RKO (cell line): ENCODE measurements at places on chromosomes 13 and 19.

DNA sequence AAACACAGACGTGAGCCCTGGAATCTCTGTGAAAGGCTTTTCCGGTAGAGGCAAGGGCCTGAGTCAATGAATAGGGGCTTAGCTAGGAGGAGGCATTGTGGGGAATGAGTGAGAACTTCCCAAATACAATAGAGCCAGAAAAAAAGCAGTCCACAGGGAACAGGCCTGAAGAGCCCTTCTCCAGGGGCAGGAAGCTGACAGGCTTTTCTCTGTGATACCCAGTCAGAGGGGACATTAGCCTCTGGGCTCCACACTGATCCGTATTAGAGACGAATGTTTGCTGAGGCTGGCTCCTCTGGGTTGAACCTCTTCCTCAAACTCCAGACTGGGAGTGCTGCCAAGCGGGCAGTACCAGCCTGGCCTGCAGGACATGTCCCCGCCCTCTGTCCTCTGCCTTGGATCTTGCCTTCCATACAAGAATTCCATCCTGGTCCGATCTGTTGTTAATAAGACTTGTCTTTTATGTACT lies 2.3 kb downstream of the DHRS12 start:
- DNase-seq, result no peak

- DNase-seq, result no peak
Measured at GRCh38 chr19:29323021-29323430, 110.1 kb upstream of the UQCRFS1 start.

DNA sequence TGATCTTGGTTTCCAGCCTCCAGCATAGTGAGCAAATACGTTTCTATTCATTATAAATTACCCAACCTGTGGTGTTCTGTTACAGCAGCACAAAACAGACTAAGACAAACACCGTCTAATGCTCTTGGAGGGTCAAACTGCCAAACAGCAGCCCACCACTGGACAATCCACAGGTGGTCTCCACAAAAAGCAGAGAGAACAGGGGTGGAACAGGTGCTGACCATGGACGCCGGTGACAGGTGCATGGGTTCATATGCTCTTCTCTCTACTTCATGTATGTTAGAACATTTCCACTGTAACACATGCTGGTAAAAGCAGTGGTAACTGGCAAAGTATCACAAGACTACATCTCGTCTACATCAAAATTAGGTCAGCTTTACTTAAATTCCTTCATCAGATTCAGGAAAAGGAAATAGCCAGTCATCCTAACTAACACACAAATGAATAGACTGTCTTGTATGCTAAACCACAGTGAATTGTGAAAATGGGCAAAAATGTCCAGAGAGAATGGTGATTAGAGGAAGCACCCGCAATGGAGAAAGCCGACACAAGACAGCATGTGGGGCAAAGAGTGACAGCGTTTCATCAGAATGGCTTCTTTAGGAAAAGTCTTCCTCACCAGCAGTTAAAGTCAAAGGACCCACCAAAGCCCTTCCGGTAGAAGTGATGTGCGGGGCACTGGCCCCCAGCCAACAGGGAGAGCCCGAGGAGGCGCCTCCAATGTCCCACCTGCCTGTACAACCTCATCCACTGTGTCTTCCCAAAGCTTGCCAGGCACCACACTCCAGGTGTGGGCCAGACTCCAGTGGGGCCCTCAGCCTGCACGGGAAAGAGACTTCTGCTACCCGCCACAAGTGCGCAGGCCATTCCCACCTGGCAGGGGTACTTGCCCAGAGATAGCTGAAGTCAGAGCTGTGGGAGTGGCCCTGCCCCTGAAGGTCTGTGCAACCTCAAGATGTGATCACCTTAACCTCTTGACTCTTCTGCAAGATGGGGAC lies 6.5 kb downstream of the CARS2 start:
- DNase-seq, result no peak

- DNase-seq, result no peak
Measured at GRCh38 chr13:21060338-21061028, 903 bp downstream of the LATS2 start.

- no peak for DNase-seq
Measured at GRCh38 chr13:20136781-20137703, 23.8 kb downstream of the GJA3 start.

GRCh38 chr19:46134527-46134926 lies 10.0 kb upstream of the IGFL3 start:
- DNase-seq, result no peak

DNA sequence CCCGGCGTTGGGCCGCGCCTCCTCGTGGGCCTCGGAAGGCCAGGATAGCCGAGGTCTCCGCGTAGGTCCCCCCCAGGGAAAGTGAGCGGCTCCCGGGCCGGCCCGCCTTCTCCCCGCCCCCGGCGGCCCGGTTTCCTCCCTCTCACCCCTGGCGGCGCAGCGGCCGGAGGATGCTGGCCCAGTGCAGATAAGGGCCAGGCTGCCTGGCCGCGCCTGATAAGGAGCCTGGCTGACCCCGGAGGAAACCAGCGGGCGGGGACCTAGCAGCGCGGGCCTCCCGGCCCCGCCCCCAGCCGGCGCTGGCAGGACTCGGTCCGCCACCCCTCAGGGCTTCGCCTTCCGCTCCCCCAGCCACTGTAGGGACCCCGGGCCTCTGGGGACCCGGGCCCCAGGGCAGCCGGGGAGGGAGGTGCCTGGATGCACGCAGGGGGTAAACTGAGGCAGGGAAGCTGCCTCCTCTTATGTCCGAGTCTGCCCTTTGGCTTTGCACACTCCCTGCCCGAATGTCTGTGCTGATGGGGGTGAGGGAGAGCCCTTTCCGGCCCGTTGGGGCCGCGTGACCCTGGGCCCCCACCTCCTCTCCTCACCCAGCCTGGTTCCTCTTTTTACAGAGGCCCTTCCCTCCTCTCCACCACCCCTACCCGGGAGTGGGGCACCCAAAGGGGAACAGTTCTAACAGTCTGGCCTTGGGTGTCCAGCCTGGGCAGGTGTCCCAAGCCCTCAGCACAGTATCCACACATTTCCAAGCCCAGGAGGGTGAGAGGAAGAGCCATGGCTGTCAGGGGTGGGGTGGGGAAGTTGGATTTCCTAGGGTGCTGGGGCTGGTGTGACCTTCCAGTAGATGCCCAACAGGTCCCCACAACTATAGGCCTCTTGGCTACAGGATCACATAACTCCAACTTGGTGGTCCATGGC lies at the start of gene LYL1:
TSS of gene LYL1 (minus strand) at position 193 of the 915 bp plus-strand sequence. CDS start 1,687 bp downstream, outside the sequence.
- no peak for DNase-seq

DNA sequence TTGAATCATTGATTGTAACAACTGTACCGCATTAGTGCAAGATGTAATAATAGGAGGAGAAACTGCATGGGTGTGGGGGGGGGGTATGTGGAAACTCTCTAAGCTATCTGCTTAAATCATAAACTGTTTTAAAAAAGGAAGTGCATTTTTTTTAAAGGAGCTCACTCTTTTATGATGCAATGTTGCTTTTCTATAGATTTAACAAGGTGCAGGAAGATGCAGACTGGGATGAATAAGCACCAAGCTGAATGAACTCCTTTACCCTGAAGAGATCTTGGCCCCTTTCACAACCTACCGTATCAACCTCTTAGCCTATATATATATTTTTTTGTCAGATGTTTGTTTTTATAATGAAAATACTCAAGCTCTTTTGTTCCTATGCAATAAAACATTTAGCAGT lies 95.9 kb downstream of the AKAP11 start:
- DNase-seq, result no peak

- no peak for DNase-seq
Measured at GRCh38 chr13:109131698-109132257, 502.4 kb downstream of the MYO16 start.

DNA sequence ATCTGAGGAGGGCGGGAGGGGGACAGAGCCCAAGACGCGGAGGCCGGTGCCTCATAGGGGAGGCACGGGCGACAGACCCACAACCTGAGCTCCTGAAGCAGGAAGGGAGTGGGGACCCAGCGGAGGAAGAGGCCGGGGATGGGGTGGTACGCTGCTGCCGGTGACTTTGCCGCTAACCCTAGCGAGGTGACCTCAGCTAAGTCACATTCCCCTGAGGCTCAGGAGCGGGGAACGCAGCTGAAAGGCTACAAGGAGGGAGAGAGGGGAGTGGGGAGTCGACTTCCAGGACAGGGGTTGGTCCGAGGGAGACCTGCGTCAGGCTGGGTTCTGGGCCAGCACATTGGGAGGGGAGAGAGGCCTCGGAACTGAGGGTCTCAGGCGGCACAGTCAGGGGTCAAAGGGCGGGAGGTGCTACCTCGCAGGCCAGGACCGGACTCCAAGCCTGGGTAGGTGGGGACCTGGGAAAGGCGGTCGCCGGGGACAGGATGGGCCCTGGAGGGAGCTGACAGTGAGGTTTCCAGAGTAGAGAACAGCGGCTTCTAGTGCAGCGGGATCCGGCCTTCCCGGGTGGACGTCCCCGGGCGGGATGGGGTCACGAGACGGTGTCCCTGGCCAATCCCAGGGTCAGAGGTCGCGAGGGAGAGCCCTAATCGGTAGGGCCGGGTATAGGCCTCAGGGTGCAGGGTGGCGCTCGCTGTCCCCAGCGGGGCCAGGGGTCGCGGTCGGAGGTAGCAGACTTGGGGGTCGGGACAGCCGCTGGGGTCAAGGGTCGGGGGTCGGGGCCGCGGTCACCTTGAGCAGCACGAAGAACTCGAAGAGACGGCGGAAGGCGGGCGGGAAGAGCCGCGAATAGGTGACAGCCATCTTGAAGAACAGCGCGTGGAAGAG lies 699 bp downstream of the TMEM259 start:
- DNase-seq, result peak; percentile 41

- DNase-seq, result no peak
Measured at GRCh38 chr13:84730376-84730775, 848.1 kb upstream of the SLITRK1 start.

GRCh38 chr19:30214651-30215051 lies 157.5 kb upstream of the ZNF536 start:
- DNase-seq, result peak; percentile 1

DNA sequence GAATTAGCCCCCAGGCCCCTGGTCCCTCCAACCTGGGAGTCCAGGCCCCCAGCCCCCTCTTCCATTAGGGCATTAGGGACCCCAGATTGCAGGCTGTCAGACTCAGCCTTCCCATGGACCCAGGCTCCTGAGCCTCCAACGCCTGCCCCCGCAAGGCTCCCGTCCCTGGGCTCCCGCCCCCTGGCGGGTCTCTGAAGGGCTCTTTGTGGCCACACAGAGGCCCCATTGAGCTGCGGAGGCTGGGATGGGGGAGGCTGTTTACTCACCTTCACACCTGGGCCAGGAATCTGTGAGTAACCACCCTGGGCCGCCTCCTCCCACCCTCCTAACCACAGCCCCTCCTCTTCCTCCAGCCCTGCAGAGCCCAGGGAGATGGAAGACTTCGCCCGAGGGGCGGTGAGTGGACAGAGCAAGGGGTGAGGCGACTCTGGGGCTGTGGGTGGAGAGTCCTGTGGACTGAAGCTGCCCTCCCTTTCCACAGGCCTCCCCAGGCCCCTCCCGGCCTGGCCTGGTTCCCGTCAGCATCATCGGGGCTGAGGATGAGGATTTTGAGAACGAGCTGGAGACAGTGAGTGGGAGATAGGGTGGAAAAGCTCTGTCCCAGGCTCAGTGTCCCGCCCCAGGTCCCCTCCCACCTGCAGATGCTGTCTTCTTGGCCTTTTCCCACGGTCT lies 4.9 kb downstream of the ARHGEF1 start:
- DNase-seq, result no peak

- no peak for DNase-seq
Measured at GRCh38 chr19:49256691-49257090, 68.3 kb downstream of the SLC6A16 start.

GRCh38 chr13:111061358-111062045 lies 53.6 kb upstream of the ARHGEF7 start:
- DNase-seq, result no peak

DNA sequence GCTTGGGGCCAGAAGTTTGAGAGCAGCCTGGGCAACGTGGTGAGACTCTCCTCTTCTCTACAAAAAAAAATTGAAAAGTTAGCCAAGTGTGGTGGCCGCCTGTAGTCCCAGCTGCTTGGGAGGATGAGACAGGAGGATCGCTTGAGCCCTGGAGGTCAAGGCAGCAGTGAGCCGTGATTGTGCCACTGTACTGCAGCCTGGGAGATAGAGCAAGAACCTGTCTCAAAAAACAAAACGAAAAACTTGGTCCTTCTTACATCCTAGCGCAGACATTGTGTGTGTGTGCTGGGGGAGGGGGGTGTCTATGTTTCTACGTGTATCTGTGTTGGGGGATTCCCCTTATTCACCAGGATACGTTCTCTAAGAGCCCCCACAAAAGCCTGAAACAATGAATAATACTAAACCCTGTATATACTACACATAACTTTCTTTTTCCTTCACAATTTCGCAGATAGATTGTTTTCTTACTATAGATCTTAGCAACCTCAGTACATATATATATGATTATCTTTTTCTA lies 7.9 kb downstream of the AXL start:
- no peak for DNase-seq

DNA sequence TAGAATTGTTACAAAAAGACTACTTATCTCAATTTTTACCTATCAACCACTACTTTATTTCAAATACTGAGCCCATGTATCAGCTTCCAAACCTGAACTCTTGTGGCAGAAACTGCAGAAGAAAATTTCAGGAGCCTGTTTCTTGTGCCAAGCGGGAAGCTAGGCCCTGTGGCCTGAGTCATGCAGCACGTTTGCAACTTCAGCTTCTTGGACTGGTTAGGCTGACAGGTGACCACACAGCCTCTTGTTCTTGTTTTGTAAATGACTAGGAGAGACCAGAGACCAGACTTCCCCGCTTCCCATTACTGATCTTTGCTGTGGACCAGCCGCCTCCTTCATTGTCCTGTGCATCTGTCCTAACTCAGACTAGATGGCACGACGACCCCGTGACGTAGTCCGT lies 3.4 kb upstream of the LAMP1 start:
- DNase-seq, result no peak

- no peak for DNase-seq
Measured at GRCh38 chr19:14385492-14385891, 4.2 kb downstream of the ADGRE5 start.

GRCh38 chr19:41807176-41807575 lies 10.8 kb downstream of the CEACAM3 start:
- no peak for DNase-seq

GRCh38 chr19:55273978-55274707 lies 5.8 kb downstream of the HSPBP1 start:
- DNase-seq, result no peak
